ENCODE measurements at places on chromosomes 1 and 21.

DNA sequence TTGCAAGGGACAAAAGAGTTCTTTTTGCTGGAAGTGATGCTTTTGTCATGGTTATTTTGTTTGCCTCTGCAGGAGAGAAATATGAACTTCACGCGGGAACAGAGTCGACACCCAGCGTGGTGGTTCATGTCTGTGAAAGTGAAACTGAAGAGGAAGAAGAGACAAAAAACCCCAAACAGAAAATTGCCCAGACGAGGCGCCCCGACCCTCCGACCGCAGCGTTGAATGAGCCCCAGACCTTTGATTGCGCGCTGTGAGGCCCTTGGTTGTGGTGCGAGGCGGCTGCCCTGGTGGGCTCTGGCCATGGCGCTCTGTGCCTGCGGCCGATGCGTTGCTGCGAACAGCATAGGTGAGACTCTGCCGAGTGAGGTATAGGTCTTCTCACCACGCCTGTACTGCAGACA lies 20.9 kb upstream of the NCMAP start:
- DNase-seq = no peak

DNA sequence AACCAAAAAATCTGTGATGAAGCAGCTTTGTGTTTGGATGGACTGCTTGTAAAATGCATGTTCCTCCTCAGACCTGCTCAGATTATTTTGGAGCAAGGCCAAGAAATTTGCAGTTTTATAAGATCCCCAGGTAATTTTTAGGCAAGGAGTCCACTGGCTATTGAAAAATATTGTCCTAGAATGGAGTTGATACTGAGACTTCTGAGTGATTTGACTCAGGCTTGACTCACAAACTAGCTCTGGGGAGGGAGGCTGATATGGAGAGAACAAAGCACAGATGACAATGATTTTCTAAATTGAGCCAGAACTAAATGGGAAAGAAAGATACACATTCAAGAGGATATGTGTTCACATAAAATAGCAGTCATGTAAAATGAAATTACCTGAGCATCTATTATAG lies 36.7 kb downstream of the AGL start:
- no peak for DNase-seq

DNA sequence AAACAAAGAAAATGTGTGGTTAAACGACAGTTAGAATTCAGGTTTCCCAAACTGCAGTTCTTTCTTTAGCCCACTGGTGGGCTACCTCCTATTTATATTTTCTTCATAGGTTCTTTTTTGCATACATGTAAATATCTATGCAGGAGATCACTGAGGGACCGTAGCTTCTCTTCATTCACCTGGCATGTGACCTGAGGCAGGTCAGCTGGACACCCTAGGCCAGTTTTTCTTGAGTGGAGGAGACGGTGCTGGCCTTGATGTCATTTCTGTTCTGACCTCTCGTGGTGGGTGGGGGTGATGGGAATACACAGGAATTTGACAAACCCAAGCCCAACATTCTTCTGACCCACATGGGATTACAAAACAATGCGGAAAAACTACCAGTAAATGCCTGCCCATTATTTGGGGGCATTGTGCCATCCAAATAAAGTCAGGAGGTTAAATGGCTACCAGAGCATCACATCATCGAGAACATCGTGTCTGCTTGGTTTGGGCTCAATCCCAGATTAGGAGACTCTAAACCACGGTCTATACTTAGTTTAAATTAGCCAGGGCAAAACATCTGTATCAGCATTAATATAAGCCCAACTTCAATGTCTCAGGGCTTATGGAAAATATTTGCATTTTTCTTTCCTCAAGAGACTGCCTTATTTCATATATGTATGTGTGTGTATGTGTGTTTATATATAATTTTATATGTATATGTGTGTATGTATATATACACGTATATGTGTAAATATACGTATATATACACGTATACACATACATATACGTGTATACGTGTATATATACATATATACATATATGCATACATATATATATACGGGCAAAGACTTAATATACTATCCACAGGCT lies 7.4 kb upstream of the IRF2BP2 start:
- DNase-seq = no peak

DNA sequence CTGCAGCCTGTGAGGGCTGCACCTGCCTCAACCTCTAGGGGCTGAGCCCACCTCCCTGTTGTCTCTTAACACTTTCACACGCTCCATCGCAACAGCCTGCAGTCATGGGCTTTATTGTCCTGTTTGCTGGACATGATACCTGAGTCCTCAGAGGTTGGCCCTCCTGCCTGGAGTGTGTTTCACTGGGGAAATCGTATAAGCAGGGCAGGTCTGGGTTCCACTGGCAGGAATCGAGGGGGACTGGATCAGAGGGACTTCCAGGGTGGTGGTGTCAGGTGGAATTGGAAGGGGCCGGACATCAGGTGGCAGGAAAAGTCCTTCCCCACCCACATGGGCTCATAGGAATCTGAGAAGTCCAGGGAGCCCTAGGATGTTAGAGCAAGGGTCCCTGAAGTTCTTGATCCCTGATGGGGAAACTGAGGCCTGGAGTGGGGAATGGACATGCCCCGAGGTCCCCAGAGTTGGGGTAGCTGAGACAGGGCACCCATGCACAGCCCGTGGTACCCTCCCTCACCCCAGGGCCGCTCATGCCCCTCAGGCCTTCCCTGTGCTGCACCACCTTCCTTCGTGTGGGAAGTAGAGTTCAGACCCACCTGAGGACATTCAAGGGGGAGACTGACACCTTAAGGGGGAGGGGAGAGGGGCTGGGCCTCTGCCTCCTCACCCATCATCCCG lies 66.6 kb downstream of the PIK3CD start:
- no peak for DNase-seq

DNA sequence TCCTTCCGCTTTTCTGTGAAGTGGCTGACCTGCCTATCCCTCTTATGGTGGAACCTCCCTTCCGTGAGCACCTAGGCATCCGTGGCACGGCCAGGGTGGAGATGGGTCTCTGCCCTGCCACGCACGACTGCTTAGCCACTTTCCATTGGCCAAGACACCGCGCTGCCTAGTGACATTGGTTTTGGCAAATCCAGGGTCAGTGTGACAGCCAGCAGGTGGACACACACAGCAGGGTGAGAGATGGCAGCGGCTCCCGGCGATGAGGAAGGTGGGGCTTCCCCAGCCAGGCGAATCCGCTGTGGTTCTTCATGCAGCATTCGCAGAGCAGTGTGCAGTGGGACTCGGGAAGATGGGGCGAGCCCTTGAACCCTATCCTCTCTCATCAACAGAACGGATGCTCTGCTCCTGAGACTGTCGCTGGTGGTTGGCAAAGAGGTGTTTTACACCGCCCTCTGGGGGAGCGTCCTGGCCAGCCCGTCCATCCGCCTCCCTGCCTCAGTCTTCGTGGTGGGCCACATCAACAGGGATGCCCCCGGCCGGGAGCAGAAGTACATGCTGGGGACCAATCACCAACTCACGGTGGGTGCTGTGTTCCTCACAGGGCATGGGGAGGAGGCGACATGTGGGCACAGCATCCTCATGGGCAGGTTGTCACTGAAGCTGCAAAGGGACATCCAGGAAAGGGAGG lies 51.8 kb downstream of the DOP1B start:
- no peak for DNase-seq

DNA sequence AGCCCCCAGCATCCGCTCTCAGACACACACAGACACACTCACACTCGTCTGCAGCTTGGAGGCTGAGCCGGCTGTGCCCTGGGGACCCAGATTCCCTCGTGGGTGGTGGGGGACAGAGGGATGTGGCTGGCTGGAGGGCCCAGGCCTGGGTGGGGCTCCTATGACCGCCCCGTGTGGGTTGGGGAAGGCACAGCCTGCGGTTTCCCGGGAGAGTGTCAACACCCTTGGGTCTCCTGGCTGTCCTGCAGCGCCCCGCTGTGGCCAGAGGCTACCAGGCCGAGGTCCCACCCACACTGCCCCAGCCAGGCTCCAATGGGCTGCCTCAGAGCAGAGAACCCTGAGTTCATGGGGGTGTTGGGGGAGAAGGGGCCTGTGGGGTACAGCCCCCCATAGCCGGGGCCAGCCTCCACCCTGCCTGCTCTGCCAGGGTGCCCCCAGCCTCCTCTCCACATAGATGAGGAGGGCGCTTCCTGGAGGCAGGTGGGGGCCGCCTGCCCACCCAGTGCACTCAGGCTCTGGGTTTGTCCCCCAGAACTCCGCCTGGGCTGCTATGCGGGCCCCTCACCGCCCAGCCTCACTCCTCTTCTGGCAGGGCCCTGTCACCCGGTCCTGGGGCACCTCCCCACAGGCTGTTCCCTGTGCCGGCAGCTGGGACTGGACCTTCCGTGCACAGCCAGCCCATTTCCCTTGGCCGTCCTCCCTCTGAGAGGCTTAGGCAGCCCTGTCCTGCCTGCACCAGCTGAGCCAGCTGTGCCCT lies at the start of gene TTC34:
Gene TTC34, minus strand, starts transcription at position 159 of the 757 bp plus-strand sequence. CDS start 866 bp downstream, outside the sequence.
- DNase-seq = no peak

DNA sequence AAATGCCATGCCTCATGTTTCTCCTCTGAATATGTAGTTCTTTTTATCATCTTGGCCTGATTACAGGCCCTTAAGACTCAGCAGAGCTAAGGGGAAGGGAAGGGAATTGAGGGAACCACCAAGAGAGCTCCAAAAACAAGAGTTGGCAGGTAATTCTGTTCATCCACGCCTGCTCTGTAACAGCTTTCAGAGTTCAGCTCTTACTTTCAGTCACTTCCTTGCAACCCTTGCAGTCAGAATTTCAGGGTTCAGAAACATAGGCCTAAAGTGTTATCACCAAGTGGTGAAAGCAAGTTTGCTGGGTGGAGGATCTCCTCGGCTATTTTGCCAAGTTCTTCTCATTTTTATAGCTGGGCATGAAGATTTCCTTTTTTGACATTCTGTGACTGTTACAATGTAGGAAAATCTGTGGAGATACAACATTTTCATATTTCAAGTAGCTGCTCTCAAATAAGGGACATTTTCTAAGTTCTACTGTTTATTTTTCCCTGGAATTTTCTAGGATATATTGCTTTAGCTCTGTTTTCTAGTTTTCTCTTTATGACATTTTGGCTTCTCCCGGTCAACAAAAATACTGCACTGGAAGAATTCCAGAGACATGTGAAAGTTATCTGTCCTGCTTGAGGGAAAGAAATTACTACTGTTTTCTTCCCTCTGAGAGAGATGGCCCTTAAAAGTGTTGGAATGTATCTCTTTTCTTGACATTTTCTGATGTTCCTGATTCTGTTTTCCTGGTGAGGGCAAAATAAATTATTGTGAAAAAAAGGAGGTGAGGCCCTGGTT lies 251.8 kb upstream of the ST6GALNAC5 start:
- no peak for DNase-seq

DNA sequence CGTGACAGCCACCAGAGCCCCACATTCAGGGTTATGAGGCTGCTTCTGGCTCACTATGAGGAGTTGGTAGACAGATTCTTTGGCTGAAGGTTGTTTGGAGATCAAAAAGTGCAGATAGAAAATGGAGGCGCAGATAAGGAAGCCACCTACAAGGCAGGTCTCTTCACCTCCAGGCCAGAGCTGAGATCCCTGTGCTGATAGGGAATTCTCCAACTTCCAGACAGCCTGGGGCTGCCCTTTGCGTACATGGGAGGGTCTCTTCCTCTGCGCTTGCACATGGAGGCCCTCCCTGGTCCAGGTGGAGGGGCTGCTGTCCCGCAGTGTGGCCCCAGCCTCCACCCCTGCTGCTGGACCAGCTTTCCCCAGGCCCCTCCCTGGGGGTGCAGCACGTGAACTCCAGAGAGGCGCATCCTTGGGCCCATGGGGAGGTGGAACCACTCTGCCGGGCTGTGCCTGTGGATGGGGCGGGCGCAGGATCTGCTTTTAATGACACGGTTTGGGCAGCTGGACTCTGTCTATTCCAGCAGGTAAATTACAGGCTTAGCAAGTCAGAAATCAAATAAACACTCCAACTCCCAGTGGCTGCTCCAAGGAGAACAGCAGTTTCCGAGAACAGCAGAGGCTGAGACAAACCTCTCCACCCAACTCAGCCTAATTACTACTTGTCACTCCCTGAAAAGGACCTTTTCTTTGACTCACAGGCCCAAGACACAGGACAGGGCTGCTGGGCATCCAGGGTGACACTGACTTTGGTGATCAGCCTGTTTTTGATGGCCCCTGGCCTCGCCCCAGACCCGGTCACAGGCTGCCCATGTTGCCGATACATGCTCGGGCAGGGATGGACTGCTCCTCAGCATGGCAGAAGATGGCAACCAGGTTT lies 12.4 kb downstream of the OXCT2 start:
- no peak for DNase-seq

- no peak for DNase-seq
Measured at GRCh38 chr1:214264196-214264595, 16.8 kb upstream of the SMYD2 start.

DNA sequence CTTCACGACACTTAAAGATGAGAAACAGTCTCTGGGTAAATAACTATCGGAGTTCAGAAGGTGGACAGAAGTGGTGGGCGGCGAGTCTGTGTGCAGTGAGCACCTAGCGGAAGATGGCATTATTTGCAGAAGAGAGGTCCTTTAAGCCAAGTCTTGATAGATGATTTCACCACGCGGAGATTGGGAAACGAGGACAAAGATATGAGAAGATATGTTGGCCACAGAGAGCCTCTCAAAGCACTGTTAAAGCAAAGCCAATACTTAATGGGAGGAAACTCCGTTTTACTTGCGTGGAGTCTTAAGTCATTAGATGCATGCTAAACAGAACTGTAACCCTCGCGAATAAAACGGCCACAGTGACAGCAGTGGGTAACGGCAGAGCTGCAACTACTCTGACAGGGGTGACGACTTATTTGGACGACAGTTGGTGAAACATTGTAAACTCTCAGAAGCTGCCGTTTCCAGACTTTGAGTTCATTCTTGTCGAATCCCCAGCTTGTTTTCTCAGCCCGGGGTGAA lies 577 bp upstream of the CEP350 start:
- DNase-seq = no peak

- DNase-seq = no peak
Measured at GRCh38 chr1:165936542-165936941, 109.1 kb downstream of the UCK2 start.

GRCh38 chr1:47229886-47230691 lies 1.9 kb downstream of the TAL1 start:
- no peak for DNase-seq
